ENCODE measurements at places on chromosomes 3 and 15.

- no peak for DNase-seq
Measured at GRCh38 chr15:45903283-45903682, 268.5 kb downstream of the SQOR start.

DNA sequence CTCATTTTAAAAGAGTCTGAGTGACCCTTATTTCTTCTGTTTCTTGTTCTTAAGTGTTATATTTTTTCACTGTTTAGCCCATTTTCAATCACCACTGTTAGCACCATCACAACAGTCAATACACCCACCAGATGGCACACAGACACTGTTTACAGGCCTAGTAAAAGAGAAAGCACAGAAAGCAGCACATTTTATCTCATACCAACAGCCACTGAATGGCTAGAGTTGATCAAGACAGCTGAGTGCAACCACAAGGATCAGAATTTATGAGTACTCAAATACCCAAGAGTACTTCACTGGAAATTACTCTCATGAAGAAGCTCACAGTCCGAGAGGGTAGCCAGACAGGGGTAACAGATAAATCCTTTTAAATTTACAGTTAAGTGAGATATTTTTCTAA is 127.0 kb downstream of the TFDP2 start:
- no peak for DNase-seq

GRCh38 chr3:194112120-194113106 is 23.5 kb upstream of the HES1 start:
- no peak for DNase-seq

GRCh38 chr3:188348435-188349244 is 194.7 kb downstream of the LPP start:
- DNase-seq: no peak

DNA sequence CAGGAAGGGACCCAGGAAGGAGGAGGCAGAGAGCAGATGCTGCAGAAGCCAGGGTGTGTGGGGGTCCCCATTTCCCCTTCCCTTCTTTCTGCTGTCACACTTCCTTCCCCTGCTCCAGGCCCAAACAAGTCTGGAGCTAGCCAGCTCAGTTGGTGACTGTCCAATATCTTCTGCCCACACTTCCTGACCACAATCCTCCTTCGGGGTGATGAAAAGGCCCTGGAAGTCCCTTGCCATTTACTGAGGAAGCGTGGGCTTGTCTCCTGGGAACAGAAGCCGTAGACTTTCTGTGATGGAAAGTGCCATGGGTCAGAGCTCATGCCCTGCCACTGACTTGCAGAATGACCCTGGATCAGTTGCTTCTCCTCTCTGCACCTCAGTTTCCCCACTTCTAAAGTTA is 39.0 kb downstream of the ANAPC13 start:
- DNase-seq: no peak

GRCh38 chr3:146589899-146590508 is 15.1 kb downstream of the PLSCR5 start:
- DNase-seq: no peak

Data from left hindlimb (tissue), 1 donor.